ENCODE measurements at places on chromosomes 16 and 17.

DNA sequence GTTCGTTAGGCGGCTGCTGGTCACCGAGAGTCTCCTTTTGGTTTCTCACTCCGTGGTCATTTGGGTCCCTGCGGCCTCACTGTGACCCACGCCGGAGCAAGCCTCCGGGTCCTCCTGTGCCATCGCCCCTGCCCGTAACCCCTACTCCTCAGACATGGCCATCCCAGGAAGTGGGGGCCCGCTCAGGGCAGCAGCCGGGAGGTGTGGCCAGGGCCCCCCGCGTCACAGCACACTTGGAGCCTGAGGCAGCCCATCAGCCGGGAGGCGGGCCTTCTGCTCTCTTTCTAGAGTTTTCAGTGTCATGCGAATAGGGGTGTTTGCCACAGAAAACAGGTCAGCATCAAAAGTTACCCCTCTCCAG is 7.9 kb upstream of the WFIKKN1 start:
- no peak for DNase-seq

DNA sequence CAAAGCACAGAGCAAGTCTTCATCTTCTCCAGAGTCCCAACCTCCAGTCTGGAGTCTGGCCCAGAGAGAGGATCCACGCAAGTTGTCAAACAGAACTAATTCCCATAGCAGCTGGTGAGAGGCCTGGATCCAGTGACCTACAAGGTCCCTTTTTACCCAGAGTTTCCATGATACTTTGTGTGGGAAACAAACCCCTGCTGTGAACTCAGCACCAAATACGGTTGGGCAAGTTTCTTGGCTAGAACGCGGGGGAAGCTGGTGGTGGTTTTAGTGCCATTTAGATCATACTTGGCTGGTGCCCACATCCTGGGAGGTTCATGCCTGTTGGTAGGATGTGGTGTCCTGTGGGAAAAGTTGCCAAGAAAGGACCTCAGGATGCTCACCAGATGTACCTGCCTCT is 18.1 kb downstream of the TMC7 start:
- DNase-seq: no peak

DNA sequence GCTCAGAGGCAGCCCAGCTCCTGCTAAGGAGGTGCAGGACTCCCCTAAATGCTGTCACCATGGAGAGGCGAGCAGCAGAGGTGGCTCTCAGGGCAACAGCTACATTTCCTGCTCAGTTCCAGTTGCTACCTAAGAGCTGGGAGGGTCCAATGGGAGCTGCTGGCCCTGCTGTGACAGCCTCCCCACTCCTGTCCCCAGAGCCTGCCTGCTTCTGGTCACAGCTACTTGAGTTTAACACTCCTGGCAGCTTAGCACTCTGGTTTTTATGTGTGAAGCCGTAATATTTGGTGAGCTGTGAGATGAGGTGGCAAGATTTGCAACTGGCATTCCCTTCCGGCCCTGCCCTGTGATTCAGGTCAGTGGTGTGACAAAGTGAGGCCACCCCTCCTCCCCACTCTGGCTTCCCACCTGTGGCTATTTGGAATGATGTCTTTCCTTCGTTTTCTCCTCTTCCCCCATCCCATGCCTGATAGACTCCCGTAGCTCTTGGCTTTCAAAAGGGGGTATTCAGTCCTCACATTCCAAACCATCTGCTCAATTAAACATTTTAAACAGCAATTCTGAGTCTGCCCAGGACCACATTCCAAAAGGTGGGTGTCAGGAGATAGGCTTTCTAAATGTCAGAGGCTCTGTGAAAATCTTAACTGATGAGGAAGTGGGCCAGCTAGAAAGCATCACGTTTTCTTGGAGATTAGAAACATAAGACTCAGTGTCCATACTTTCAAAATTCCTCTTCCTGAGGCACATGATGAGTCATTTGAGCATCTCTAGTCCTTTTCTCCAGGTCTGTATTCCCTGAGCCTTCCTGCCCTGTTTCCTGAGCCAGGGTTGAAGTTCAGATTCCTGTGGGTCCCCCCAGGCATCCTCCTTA is 42.6 kb upstream of the SKAP1 start:
- DNase-seq: no peak

GRCh38 chr16:84120023-84120422 is 3.3 kb upstream of the MBTPS1 start:
- no peak for DNase-seq

DNA sequence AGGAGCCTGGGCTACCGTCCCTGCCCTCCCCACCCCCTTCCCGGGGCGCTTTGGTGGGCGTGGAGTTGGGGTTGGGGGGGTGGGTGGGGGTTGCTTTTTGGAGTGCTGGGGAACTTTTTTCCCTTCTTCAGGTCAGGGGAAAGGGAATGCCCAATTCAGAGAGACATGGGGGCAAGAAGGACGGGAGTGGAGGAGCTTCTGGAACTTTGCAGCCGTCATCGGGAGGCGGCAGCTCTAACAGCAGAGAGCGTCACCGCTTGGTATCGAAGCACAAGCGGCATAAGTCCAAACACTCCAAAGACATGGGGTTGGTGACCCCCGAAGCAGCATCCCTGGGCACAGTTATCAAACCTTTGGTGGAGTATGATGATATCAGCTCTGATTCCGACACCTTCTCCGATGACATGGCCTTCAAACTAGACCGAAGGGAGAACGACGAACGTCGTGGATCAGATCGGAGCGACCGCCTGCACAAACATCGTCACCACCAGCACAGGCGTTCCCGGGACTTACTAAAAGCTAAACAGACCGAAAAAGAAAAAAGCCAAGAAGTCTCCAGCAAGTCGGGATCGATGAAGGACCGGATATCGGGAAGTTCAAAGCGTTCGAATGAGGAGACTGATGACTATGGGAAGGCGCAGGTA is 762 bp downstream of the CDK12 start:
- no peak for DNase-seq

- no peak for DNase-seq
These were observed 4.4 kb downstream of the MYL4 start for GRCh38 chr17:47213540-47213939.

DNA sequence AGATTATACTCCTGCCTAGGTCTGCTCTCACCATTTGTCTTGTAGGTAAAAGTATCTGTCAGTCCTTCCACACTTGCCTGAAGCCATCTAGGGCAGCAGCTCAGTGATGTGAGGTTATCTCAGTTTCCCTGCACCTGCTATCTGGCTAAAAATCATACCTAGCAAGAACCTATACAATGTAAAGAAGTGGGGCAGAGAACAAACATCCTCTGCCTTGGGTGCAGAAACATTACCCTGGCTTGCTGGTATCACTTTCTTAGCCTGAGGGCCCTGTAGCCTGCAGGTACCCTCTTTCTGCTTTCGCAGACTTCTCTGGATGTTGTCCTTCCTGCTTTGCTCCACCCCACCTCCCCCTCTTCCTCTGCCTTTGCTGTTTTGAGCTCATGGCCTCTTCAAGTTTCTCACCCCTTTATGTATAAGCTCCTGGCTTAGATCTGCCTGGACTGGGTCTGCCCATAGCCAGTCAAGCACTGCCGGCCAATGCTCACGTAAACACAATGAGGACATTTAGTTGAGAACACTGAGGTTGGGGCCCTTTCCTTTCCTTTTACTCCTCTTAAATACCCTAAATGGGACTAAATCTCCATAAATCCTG is 8.7 kb upstream of the SDK2 start:
- DNase-seq: no peak

DNA sequence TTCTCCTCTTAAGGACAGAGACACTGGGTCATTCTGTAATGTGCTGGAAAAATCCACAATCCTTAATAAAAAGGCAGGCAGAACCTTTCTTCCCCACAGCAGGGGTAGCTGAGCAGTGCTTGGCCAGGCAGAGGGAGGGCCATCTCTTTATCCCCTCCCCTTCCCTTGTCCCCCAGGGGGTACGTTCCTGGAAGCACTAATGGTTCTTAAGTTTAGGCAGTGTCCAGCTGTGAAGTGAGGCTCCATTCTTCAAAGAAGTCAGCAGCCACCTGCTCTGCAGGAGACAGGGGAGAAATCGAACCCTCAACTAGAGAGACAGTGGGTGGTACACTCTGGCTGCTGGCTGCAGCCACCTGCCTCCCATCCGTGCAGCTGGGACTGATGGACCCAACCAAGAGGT is 533.9 kb upstream of the CDH11 start:
- no peak for DNase-seq

GRCh38 chr16:86508947-86509758 is 1.2 kb upstream of the FOXF1 start:
- DNase-seq: no peak

- DNase-seq: no peak
These were observed 409.9 kb upstream of the ZFHX3 start for GRCh38 chr16:73457851-73458250.

DNA sequence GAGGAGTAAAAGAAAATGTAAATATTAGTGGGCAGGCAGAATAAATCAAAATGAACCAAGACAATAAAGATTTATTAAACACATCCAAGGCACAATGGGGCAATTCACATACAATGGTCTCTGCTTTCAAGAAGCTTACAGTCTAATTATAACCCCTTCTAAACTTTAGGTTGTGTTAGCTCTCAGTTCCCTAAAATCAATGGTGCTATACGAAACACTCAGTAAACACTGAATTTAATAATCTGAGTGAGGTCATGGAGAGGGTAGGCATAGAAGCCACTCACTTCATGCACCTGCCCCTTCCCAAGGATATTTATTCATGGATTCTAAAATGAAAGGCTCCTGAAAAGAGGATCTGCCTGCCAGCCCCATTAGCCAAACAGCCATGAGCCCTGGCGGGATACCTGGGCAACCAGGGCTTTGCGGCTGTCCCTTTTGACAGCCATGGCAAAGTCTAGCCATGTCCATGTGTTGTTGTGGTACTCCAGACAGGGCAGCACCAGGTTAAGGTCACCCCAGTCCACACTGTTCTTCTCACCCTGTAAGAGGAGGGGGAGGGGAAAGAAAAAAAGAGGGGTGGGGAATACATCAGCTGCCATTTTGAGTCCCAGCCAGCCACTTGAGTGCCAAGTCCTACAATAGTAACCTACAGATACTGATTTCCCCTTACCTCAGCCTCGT is 1.4 kb upstream of the RSKR start:
- no peak for DNase-seq

DNA sequence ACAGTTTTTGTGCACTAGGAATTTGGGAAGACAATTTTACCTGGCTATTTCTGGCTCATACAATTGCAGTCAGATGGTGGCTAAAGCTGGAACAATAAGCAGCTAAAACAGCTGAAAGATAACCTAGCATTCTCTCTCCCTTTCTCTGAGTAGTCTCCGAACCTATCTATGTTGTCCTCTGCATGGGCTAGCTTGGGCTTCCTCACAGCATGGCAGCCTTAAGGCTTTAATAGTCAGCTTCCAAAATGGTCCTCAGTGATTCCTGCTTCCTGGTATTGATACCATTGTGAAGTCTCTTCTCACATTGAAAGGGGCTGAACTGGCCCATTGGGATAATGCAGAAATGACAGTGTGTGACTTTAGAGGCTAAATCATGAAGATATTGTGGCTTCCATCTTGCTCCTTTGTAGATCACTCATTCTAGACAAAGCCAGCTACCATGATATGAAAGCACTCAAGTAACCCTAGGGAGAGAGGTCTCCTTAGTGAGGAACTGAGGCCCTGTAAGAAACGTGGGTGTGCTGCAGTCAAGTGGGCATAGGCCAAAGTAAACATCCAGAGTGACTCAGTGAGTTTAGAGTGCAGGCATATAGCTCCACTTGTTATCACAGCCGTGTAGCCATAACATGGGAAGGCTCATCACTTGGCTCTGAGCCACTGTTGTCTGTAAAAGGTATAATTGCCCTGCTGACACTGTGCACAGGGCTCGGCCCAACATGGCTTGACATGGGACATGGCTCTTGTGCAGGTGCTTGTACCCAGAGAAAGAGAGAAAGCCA is 5.5 kb upstream of the VKORC1 start:
- DNase-seq: no peak

DNA sequence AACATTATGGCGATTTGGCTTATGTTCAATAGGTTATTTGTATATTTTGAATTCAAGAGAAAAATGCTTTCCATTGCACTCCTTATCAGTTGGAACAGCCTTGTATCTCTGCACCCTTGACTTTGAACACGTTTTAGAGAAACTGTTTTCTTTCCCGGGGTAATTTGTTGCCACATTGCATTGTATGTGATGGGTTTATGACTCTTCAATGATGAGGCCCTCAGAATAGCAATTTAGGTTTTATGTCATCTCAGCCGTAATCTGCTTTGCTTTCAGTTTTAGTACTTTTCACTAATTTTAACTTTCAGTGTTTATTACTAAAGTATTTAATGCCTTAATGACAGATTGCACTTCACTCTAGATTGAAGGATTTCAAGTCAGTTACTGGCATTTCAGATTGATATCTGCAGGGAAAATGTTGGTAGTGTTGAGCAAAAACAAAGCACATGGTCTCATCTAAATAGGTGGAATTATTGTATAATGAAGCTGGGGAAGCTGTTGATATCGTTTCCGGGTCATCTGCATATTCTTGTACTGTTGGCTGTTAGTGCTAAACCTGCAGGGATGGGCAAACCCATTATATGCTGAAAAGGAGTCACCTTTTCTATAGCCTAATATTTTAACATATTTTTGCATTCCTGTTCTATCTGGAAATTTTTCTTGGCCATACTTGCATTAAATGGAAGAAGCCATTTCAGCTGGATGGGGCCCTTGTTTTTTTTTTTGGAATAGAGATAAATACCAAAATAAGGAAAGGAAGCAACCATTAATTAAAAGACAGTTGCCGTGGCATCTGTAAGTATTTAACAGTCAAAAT is 2.0 kb downstream of the LUC7L3 start:
- DNase-seq: no peak

DNA sequence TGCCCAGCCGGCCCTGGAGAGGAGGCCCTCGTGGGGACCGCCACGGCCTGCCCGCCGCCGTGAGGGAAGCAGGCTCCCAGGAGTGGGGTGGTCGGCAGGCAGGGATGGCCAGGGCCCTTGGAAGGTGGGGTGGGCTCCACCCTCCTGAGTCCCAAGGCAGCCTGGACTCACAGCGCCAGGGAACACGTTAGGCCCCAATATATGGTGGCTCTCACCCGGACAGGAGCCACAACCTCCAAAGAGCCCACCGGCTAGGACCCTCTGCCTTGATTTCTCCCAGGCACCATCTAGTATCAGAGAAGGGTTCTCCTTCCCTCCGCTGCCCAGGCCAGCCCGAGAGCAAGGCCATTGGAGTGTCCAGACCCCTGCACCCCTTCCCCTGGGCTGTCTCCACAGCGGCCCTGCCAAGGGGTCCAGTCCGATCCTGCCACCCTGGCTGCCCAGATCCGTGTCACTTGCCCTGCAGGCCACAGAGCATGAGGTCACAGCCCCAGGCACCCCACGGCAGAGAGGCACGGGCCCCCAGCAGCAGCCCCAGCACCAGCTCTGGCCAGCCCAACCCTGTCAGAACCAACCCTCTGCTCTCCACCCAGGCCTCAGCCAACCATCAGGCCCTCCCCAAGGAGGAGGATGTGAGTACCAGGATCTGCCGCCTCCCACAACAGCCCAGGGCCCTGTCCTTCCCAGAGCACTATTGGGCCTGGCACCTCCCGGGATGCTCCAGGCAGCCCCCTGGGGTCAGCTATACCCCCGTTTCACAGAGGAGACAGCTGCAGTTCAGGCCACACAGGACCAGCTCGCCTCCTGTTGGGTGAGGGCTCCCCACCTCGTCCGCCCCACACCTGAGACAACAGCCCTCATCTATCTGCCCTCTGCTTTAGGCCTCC is 1.1 kb upstream of the AXIN1 start:
- DNase-seq: no peak

- no peak for DNase-seq
These were observed 1.4 kb upstream of the TENT4B start for GRCh38 chr16:50151756-50152155.
